ENCODE measurements at places on chromosomes 2 and 18.

GRCh38 chr18:12306752-12307700 is 1.0 kb upstream of the TUBB6 start:
- no peak for DNase-seq

GRCh38 chr2:133658020-133658903 is 90.0 kb upstream of the NCKAP5 start:
- no peak for DNase-seq

DNA sequence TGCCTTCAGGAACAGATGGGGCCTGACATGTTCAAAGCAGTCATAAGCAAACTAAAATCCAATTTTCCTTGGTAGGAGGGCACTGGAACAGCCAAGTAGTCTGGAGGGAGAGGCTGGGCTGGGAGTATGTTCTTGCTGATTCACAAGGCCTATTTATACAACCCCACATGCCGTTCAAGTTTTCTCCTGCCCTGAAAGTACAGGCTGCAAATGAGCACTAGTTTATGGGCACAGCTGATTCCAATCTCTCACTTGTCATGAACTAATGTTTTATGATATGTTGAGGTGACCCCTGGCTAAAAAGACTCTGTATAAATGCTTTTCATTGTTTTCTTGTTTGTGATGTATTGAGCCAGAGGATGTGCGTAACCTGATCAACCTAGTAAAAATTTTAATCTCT is 183.4 kb upstream of the SRD5A2 start:
- DNase-seq: no peak

DNA sequence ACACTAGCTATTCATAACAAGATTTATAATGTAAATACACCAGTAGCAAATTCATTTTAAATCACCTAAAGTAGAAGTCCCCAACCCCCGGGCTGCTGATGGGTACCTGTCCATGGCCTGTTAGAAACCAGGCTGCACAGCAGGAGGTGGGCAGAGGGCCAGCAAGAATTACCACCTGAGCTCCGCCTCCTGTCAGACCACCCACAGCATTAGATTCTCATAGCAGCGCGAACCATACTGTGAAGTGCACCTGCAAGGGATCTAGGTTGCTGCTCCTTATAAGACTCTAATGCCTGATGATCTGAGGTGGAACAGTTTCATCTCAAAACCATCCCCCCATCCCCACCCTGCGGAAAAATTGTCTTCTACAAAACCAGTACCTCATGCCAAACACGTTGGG is 71.3 kb downstream of the KANSL1L start:
- DNase-seq: no peak

- DNase-seq: no peak
Measured at GRCh38 chr2:140873915-140874531, 1256.8 kb downstream of the LRP1B start.

- no peak for DNase-seq
Measured at GRCh38 chr18:22163416-22164161, 5.8 kb upstream of the GATA6 start.

GRCh38 chr2:152067823-152068222 is 31.0 kb downstream of the CACNB4 start:
- DNase-seq: no peak

- DNase-seq: no peak
Measured at GRCh38 chr2:14828223-14828622, 195.7 kb downstream of the LRATD1 start.

Data from stimulated activated CD8-positive, alpha-beta memory T cell treated with anti-CD3 and anti-CD28 coated beads, Interleukin-2, amount 100 ng/mL, for 1 hour (primary cell).